Stimulated activated CD4-positive, alpha-beta T cell treated with anti-CD3 and anti-CD28 coated beads, TNF-alpha, amount 100 ng/mL, for 24 hours (primary cell): ENCODE measurements at places on chromosomes 13 and 19.

DNA sequence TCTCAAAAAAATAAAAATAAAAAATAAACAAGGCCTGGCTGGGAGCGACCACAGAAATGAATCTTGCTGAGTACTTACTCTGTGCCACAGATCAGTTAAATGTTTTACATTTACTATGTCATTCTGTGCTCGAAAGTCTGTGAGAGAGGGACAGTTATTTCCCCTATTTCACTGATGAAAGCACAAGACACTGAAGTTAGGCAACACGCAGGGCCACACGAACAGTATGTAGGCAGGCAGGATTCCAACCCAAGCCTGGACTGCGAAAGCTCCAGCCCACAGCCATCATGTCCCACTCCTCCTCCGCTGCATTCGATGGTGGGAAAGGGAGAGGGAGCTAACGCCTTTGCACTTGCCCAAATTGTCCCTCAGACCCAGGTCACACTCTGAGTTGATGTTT, 34.2 kb downstream of the RUBCNL start:
- DNase-seq: no peak

DNA sequence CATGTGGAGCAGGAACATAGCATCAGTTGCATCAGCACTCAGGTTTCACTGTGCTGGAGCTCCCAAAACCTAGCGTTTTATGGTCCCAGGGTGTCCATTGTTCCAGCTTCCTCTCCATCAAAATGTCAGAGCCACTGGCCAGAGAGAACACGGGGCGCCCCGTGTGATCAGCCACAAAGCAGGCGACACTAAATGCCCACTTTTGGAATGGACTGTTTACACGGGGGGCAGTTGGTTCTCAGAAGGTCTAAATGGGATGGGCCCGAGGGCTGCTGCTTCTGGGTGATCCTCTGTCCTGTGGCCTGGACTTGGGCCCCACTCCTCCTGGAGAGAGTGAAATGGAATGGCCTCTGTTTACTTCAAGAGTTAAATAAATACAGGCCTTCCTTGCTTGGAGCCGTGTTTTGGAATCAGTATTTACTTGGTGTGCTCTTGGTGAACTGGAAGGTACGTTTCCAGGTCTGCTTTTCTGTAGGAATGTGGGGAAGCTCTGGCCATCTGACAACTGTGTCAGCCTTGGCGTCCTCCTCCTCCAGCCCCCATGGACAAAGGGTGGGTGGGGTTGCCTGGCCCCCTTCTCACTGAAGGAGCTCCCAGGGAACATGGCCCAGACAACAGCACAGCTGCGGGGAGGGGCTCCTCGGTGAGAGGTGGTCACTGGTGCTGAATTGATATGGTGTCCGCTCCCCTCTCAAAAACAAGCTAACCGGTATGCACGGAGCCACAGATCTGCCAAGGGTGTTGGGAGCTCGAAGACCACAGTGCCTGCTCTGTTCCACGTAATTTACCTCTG, 16.1 kb upstream of the MCF2L start:
- no peak for DNase-seq

- DNase-seq: no peak
These were observed 3.0 kb downstream of the URI1 start for GRCh38 chr19:29945017-29945416.

DNA sequence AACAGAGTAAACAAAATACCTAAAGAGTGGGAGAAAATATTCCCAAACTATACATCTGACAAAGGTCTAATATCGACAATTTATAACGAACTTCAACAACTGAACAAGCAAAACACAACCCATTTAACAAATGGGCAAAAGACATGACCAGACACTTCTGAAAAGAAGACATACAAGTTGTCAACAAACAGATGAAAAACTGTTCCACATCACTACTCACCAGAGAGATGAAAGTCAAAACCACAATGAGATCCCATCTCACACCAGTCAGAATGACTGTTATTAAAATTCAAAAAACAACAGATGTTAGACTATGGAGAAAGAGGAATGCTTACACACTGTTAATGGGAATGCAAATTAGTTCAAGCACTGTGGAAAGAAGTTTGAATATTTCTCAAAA, 233.8 kb upstream of the EDNRB start:
- DNase-seq: no peak

GRCh38 chr19:41998246-41999020, 4.4 kb upstream of the ATP1A3 start:
- DNase-seq: peak; percentile 53

- no peak for DNase-seq
These were observed 525.6 kb downstream of the DCT start for GRCh38 chr13:93953841-93954240.
